Endodermal cell (in vitro differentiated cells): ENCODE measurements at places on chromosomes 6 and 20. TPM values are rescaled to one million over a fixed set of nuclear protein-coding genes. Genes with fewer than 3 reads are reported as not detected.

The DPPA5 gene
- not detected in 2 replicates for total RNA-seq

The CDSN gene
- not detected in 3 replicates for total RNA-seq

The SNAP91 gene
- total RNA-seq = 0.58 to 2.0 TPM (median 1.2 TPM) in 3 replicates

The SIRPD gene
- not detected in 3 replicates for total RNA-seq

The NOX3 gene
- not detected in 2 replicates for total RNA-seq

The TAAR5 gene
- not detected in 3 replicates for total RNA-seq

The GMEB2 gene
- total RNA-seq = 11.5 and 11.8 TPM in 2 replicates

The KIAA1586 gene
- 16.8 to 21.5 TPM (median 21.0 TPM) in 3 replicates for total RNA-seq

The FAM217A gene
- not detected in 3 replicates for total RNA-seq

The SCAND1 gene
- total RNA-seq = 59.5 to 79.5 TPM (median 65.4 TPM) in 3 replicates

The ECT2L gene
- total RNA-seq = not detected in 2 replicates

The TREM2 gene
- not detected in 3 replicates for total RNA-seq

The FNDC11 gene
- total RNA-seq = 1.8 to 2.8 TPM (median 1.9 TPM) in 3 replicates

The FBXO30 gene
- total RNA-seq = 17.8 and 18.5 TPM in 2 replicates

The JPH2 gene
- 0.63 and 0.86 TPM in 2 replicates for total RNA-seq

The SLC16A10 gene
- 13.8 and 14.2 TPM in 2 replicates for total RNA-seq

The GZF1 gene
- total RNA-seq = 12.0 and 12.2 TPM in 2 replicates

The DEFB121 gene
- total RNA-seq = not detected in 3 replicates

The NRSN1 gene
- total RNA-seq = 0.38 TPM in 1 of 2 replicates, not detected in the other

The FAM83D gene
- 21.3 to 42.8 TPM (median 39.9 TPM) in 3 replicates for total RNA-seq

The ABHD12 gene
- 48.8 and 52.7 TPM in 2 replicates for total RNA-seq

The AP5S1 gene
- 3.0 to 5.1 TPM (median 4.4 TPM) in 3 replicates for total RNA-seq

The IL20RA gene
- total RNA-seq = 0.38 and 0.57 TPM in 2 replicates

The TOX2 gene
- 2.3 and 2.4 TPM in 2 replicates for total RNA-seq

The DYNLT2 gene
- 1.4 and 1.5 TPM in 2 replicates for total RNA-seq

The PI16 gene
- not detected in 2 replicates for total RNA-seq

The KHDC1L gene
- total RNA-seq = not detected in 3 replicates

The C6orf89 gene
- total RNA-seq = 10.3 to 17.9 TPM (median 16.8 TPM) in 3 replicates

The SULF2 gene
- total RNA-seq = 137 and 146 TPM in 2 replicates
